SK-N-SH treated with all-trans-retinoic acid at 6 μM for 48 hours (cell line): ENCODE measurements at places on chromosomes 12 and 14.

DNA sequence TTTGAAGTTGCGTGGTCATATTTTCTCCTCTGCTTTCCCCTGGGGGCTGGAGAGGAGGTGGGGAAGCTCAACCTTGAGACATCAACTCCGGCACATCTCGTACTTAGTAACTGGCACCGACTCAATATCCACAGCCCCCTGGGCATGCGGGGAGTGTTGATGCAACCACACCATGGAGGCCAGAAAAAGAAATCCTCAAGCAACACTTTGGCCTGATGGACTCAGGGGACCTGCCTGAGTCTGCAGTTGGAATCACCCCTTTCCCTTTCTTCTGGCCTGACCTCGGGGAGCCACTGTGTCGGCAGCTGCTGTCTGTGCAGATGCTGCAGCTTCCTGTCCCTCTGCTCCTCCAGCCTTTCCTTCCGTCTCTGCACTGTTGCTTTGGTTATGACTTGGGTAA, 11.4 kb upstream of the AACS start:
- ATAC-seq = no peak

- ATAC-seq = peak; percentile 63
Measured at GRCh38 chr14:59305836-59306555, 117.5 kb downstream of the DAAM1 start.

GRCh38 chr12:72485017-72485701, 213.0 kb downstream of the TRHDE start:
- no peak for ATAC-seq

DNA sequence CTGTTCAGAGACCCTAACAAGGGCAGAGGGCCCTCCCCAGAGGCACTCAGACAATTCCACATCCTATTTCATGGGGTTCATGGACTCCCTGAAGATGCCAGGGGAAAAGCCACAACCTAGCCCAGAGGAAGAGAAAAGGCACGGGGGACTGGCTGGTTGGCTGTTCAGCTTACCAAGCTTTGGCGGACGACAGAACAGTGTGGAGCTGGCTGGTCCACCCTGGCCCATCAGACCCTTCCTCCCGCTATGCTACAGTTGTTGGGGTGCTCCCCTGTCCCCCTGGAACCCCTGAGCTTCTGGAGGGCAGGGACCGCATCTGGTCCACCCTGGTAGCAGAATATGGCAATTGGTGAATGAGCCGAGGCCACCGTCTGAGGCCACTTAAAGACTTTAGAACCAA, 6.3 kb downstream of the TESC start:
- no peak for ATAC-seq

DNA sequence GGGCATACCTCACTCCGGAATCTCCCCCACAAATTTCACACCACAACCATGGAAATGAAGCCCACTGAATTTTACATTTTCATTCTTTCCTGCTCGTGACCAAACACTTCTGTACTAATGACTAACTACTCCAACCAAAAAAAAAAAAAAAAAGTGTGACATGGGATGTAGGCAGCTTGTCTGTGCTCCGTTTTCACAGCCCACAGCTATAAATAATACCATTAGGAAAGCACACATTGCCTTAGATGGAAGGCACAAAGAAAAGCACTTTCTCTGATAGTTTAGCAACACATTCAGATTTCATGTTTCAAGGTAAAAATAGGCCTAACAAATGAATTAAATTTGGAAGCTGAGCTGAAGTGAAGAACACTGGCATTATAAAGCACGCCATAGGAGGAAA, 42.5 kb downstream of the DUSP6 start:
- no peak for ATAC-seq

- no peak for ATAC-seq
Measured at GRCh38 chr14:99127651-99128167, 144.3 kb downstream of the BCL11B start.

DNA sequence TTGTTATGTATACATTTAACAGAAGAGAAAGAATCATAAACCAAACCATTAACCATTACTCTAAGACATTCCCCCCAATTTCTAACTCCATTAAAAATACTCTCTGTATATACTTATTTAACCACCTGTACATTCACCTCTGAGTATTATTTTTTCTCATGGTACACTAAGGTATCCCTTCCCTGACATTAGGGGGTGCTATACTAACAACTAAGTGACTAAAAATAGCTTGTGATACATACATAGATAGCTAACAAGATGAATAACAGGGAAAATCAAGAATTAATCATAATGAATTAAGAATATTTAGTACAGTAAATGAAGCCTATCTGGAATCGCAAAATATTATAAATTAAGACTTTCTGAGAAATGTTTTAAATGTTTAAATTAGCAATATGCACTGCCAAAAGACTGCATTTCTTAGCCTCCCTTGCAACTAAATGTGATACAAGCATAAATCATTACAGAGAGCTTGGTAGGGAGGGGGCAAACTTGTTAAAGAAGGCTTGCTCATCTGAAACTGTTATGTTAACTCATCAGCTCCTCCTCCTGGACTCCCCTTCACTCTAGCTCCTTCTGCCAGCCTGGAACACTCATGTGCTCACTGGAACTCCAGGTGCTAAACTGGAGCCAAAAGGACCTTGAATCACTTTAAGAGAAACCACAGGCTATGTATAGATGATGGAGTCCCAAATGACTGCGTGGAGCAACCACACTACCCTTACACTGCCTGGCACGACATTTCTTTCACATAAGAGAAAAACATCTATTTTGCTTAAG, 14.9 kb downstream of the C2CD5 start:
- peak; percentile 72 for ATAC-seq

DNA sequence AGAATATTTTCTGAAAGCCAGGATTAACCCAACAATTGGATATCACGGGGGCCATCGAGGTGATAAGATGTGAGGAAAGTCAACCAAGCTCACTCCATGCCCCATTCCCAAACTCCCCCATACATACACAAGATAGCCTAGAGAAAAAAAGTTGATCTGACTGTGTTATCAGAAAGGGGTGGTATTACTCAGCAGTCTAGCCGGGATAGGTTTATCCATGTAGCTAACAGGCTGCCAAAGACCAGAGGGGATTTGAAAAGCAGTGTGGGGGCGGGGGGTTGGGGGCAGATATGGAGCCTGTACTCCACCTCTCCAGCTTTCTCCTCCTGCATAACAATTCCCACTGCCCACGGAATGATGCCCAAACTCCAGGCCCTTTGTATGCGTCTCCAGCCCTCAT, 13.2 kb upstream of the MAP1LC3B2 start:
- ATAC-seq = no peak

- no peak for ATAC-seq
Measured at GRCh38 chr12:56574210-56574609, 52.6 kb downstream of the RBMS2 start.

GRCh38 chr12:119613319-119613936, 19.9 kb downstream of the TMEM233 start:
- peak; percentile 44; the same call in 2 of the 3 replicates for ATAC-seq

GRCh38 chr14:50061664-50062437, 54.5 kb downstream of the VCPKMT start:
- ATAC-seq = peak; percentile 83
